A549 (cell line): ENCODE measurements at places on chromosomes 2 and 18.

GRCh38 chr2:96095116-96095636 is 21.2 kb downstream of the ADRA2B start:
- DNase-seq, result no peak

GRCh38 chr2:120935339-120936313 is 200.0 kb downstream of the GLI2 start:
- peak; percentile 87 for DNase-seq

DNA sequence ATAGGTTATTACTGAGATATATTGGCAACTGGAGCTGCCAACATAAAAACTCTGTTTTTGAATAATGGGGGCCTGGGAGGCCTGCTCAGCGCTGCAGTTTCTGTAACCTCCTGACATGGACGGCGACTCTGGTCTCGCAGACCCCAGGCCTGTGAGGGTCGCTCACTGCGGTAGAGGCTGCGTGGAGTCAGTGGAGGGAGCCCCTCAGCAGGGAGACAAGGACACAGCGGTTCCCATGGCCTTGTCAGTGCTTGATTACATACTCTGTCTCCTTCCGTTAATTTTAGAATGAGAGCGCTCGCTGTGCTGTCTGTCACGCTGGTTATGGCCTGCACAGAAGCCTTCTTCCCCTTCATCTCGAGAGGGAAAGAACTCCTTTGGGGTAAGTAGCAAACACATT is 858 bp downstream of the TPO start:
- no peak for DNase-seq

GRCh38 chr2:237171881-237172280 is 86.2 kb downstream of the COPS8 start:
- no peak for DNase-seq

GRCh38 chr2:113056521-113056920 is 2.5 kb upstream of the IL36RN start:
- DNase-seq, result no peak

- DNase-seq, result no peak
Measured at GRCh38 chr2:236307641-236308040, 43.4 kb upstream of the ASB18 start.
